ELF-1 (cell line): ENCODE measurements at places on chromosomes 12 and 14.

GRCh38 chr12:107091989-107092641, 1.2 kb downstream of the CRY1 start:
- DNase-seq = peak; percentile 86

DNA sequence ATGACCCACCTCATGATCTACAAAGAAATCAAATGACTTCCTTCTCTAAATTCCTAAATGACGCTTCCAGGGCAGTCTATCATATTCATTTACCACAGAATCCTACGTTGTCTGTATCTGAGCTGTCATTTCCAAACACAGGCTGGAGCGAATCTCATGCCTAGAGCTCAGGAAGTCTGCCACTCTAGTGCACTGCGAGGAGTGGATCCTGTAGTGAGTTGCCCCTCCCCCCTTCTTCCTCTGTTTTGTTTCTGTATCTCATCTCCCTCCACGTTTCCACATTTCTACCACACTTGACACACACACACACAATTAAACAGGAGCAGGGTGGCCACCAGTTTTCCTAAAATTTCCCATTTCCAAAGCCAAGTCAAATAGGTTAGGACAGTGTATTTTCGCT, 415.4 kb upstream of the PRICKLE1 start:
- DNase-seq = no peak

DNA sequence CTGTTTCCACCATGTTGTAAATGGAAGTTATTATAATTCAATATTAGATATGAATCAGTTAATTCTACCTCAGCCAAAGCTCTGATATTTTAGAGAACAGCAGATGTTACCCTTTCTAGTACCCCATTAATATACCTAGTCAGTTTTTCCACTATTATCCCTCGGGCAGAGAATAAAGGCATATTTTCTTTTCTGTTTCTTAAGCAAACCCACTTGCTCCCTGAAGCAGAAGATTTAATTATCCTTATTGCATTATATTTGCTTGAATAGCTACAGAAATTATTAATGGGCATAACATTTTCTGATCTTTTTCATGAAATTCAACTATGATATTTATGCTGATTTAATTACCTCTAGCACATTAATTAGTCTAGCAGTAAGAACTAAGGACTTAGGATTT, 832.9 kb upstream of the FBXO33 start:
- no peak for DNase-seq

DNA sequence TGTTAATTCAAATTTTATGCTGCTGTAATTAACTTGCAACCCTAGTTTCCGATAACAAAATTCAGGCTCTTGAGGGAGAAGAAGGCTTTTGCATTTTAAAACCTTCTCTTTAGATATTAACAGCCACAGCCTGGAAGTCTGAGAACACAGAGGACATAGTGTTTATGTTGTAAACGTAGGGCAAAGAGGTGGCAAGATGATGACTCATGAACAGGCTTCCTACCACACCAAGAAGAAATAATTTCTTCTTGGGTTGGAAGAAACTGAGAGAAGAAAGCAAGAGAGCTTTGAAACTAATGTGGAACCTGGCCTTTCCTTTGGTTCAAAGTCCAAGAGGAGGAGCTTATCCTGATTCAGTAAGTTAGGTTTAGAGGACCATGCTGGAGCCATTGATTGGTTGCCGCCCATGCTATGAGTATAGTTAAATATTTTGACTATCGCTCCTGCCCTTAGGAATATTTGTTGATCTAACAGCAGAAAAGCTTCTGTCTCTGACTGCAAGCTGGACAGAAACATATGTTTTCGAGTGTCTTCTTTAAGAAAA, 31.8 kb downstream of the CCDC198 start:
- DNase-seq = no peak

- no peak for DNase-seq
These were observed 119.5 kb downstream of the VEZT start for GRCh38 chr12:95337146-95337545.

- DNase-seq = no peak
These were observed 142.8 kb downstream of the LRFN5 start for GRCh38 chr14:41749429-41749828.

- no peak for DNase-seq
These were observed 167.0 kb downstream of the PPM1H start for GRCh38 chr12:62767946-62768345.

GRCh38 chr14:86015941-86016340, 486.0 kb downstream of the FLRT2 start:
- DNase-seq = no peak
